ENCODE measurements at places on chromosomes 2 and 18. TPM values are rescaled to one million over a fixed set of nuclear protein-coding genes. Genes with fewer than 3 reads are reported as not detected.

The GALNT14 gene
- total RNA-seq: 32.3 TPM

The MAP2 gene
- total RNA-seq: 0.34 TPM

The PIEZO2 gene
- total RNA-seq: 2.1 TPM

The TWIST2 gene
- 20.4 TPM for total RNA-seq

DNA sequence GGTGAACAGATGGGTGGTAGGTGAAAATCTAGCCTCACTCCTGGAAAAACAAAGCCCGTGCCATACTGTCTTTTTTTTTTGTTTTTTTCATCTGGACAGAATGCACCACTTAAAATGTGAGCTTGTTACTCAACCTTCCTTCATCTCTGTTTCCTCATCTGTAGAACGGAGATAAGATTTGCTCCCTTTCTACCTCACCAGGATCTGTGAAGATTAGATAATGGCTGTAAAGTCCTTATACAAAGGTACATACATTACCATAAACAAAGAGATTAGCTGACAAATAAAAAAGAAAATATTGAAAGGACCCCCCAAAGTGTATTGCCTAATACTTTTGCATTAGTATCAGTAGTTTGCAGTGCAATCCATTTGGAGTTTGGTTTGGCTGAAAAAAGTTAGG, 75.4 kb upstream of the ZEB2 start:
- DNase-seq: no peak

- DNase-seq: peak; percentile 69
Observed at GRCh38 chr2:45651415-45652089, at the start of gene PRKCE. Gene PRKCE, plus strand, starts transcription at chr2:45651675.

GRCh38 chr2:17179145-17179808, 339.0 kb downstream of the RAD51AP2 start:
- DNase-seq: no peak

GRCh38 chr2:218392459-218392858, 7.2 kb upstream of the CTDSP1 start:
- no peak for DNase-seq

DNA sequence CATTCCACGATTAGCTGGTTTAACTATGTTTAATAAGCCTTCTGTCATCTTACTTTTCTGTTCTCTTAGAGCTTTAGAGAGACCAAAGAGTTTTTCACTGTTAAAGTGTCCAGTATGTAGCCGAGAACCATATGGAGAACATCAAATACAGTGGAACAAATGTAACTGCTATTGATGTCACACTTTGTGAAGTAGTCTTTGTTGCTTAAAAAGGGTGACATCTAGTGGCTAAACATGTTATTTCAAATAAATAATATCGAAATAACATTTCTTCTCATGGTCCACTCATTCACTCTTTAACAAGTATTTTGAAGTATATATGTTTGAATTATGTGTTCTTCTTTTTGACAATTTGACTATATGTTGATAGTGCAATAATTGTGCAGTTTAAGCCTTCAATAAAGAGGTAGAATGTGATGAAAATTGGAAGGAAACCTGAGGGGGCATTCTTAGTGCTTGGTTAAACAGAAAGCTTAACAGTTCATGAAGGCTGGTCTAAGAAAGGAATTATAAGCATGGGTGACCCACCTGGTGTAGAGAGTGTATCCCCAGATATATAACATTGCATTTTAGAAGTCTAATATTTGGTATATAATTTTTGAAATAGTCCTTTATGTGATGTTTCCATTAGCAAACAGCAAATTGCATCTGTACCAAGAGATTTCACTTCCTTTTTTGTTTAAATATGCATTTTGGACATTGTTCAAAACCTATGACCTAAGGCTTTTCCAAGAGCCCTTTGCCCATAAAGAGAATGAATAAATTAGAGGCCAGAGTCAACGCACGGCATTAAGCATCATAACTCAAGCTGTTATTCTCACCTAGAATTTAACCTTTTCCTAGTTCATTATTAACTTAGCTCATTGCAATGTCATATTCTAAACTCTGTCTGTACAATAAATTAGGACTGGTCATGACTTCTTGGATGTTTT, 112.1 kb downstream of the KYNU start:
- DNase-seq: no peak

GRCh38 chr2:47015206-47015605, 99.6 kb upstream of the MCFD2 start:
- peak; percentile 46 for DNase-seq

DNA sequence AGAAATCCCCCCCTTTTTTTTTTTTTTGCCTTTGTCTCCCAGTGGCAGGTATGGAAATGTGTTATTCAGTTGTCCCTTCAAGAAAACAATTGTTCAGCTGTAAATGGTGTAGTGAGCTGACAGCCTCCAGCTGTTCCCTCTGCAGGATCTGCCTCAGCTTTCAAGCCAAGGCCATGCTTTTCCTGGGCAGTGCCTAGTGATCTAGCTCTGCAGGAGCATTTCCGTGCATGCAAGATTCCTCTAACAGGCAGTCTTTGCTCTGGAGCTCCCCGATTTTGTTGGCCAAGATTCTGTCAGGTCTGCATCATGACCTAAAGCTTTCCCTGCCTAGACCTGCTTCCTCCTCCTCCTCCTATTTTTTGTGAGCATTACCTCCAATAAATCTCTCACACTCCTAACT, 300.7 kb upstream of the UBE2E3 start:
- DNase-seq: no peak

GRCh38 chr2:18925296-18925695, 335.9 kb upstream of the NT5C1B start:
- peak; percentile 34 for DNase-seq

DNA sequence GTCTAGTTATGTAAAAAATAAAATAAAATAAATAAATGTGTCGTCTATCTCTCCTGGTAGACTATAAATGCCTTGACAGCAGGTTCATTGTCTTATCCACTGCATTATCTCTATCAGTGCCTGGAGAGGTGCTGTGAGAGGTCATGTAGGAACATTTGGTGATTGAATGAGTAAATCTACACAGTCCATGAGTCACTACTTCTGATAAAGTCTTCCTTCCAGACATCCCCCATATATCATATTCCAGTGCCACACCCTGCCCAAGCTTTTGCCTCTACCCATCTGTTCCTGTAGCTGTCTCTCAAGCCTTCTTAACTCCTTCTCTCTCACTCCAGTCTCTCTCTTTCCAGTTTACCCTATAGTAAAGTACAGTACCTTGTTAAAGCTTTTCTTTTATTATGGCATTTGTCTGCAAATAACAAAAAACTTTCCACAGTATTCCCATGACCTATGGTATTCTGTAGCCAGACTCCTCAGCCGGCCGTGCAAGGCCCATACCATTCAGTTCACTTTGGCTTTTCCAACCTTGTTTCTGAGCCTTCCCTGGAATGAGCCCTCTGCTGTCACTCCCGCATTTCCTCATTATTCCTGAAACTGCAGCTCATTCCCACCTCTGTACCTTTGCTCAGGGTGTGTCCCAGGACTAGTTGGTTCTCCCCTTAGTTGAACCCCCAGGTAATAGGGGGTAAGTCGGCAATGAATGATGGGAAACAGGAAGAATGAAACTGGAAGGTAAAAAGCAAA, 37.5 kb downstream of the ANXA4 start:
- DNase-seq: peak; percentile 39

- peak; percentile 65 for DNase-seq
Observed at GRCh38 chr2:238970553-238971081, 122.7 kb downstream of the TWIST2 start.

All from Daoy (cell line).